CD14-positive monocyte (primary cell): ENCODE measurements at places on chromosomes 3 and 15. TPM values are rescaled to one million over a fixed set of nuclear protein-coding genes. Genes with fewer than 3 reads are reported as not detected.

GRCh38 chr15:40891138-40891537 lies 3.1 kb upstream of the VPS18 start:
- DNase-seq: no peak

GRCh38 chr3:93934366-93935046 lies 39.2 kb downstream of the PROS1 start:
- DNase-seq: no peak

- DNase-seq: no peak
Measured at GRCh38 chr3:13017361-13018042, 55.7 kb downstream of the IQSEC1 start.

- no peak for DNase-seq
Measured at GRCh38 chr15:96360581-96361308, 30.2 kb downstream of the NR2F2 start.

GRCh38 chr3:185292238-185292637 lies 38.4 kb upstream of the EHHADH start:
- DNase-seq: no peak

DNA sequence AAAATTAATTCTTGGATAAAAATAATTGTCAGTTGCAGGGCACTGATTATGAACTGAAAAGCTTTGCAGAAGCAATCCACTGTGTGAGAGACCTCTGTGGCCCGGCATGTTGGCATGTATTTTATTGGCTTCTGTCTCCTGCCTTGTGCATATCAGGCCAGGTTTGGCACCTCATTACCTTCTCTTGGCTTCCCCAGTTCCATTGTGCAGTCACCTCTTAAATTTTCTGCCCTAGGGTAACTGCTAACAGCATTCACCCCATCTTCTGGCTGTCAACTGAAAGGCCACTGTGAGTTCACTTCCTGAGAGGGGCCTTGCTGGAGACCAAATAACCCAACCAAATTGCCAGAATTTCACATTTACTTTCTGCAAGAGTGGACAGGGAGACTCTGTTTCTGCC lies 92.7 kb upstream of the RARB start:
- DNase-seq: no peak

DNA sequence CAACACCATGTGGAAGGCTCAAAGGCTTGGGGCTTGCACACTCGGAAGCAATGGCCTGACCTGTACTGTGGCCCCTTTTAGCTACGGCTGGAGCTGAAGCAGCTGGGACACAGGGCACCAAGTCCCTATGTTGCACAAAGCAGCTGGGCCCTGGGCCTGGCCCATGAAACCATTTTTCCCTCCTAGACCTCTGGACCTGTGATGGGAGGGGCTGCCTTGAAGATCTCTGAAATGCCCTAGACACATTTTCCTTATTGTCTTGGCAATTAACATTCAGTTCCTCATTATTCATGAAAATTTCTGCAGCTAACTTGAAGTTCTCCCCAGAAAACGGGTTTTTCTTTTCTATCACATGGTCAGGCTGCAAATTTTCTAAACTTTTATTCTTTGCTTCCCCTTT lies 85.6 kb upstream of the ALDH1A3 start:
- no peak for DNase-seq

DNA sequence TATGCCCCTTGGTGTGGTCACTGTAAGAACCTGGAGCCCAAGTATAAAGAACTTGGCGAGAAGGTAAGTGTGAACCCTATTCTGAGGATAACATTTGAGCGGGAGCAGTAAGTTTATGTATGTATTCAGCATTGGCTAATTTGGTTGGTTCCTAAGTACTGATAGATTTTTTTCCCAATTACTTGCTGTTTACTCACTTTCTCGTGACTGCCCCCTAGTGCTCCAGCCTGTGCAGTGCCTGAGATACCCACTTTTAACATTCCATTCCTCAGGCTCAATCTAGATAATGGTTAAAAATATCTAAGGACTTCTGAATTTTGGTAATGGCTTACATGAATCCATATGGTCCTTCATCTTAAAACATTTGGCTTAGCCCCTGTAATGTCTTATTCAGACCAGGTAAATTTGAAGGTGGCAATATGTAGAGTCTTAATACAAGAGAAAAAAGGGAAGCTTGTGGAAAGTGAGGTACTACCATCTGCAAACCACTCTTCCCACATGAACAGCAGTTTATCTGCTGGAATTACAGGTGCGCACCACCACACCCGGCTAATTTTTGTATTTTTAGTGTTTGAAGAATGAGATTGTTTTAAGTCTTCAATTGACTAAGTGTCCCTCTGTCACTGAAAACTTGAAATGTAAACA lies 7.1 kb downstream of the ELL3 start:
- DNase-seq: peak; percentile 50

GRCh38 chr15:40290918-40291574 lies 8.2 kb upstream of the ANKRD63 start:
- DNase-seq: no peak

GRCh38 chr3:150826466-150827282 lies 63.7 kb upstream of the SIAH2 start:
- no peak for DNase-seq

GRCh38 chr15:67104510-67104909 lies 39.1 kb downstream of the SMAD3 start:
- DNase-seq: no peak

- no peak for DNase-seq
Measured at GRCh38 chr3:21163956-21164355, 587.1 kb downstream of the ZNF385D start.

DNA sequence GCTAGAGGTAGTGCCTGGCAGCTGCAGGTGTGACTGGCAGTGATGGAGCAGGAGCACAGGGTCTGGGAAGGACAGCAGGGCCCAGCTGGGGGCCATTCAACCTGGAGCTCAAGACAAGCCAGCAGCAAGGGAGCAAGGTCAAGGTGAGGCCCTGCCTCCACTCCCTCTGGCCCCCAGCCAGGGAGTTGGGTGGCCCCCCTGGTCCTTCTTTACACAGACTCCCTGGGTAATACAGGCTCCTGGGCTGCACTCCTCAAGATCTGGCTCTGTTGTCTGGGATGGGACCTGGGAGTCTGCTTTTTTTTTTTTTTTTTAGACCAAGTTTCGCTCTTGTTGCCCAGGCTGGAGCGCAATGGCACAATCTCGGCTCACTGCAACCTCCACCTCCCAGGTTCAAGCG lies 14.5 kb downstream of the GNAI2 start:
- DNase-seq: no peak

DNA sequence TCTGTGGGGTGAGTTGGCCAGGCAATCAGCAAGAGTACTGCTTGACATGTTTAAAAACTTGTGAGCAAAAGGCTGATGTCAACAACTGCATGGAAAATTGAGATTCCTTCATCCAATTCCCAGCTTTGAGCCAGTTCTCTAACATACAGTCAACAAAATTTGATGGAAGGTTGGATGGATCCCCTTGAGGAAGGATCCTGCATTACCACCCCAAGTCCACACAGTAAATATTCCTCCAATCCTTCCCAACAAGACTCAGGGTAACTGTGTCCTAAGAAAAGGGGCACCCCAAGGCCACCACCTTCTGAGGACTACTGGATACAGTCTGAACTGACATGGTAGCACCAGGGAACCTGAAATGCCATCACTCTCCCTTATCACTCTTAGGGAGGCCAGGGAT lies 15.1 kb downstream of the GLB1 start:
- DNase-seq: no peak

- no peak for DNase-seq
Measured at GRCh38 chr3:130529486-130530215, 12.7 kb downstream of the COL6A6 start.

Gene CPN2
- polyA plus RNA-seq: not detected in 2 replicates

Gene SEMA3B
- 0.56 and 1.1 TPM in 2 replicates for polyA plus RNA-seq

Gene CAMK2N2
- not detected for polyA plus RNA-seq

Gene C3orf52
- polyA plus RNA-seq: not detected

Gene TUSC7
- not detected in 2 replicates for polyA plus RNA-seq

Gene KNG1
- polyA plus RNA-seq: not detected

Gene ACAD11
- polyA plus RNA-seq: 0.40 TPM

Gene ZNF662
- polyA plus RNA-seq: not detected

Gene THUMPD3
- 13.1 TPM for polyA plus RNA-seq

Gene RAB6B
- polyA plus RNA-seq: 0.46 TPM

Gene CSTA
- polyA plus RNA-seq: 515 TPM

Gene COLQ
- polyA plus RNA-seq: 0.23 TPM
